ENCODE measurements at places on chromosomes 7 and 10. TPM values are rescaled to one million over a fixed set of nuclear protein-coding genes. Genes with fewer than 3 reads are reported as not detected.
A peak's percentile ranks its signal among the peaks of the same experiment; 100 is the strongest.

CLEC5A gene
- not detected for total RNA-seq

- no peak for DNase-seq
These were observed 191.0 kb downstream of the CAMK1D start for GRCh38 chr10:12540341-12540781.

DNA sequence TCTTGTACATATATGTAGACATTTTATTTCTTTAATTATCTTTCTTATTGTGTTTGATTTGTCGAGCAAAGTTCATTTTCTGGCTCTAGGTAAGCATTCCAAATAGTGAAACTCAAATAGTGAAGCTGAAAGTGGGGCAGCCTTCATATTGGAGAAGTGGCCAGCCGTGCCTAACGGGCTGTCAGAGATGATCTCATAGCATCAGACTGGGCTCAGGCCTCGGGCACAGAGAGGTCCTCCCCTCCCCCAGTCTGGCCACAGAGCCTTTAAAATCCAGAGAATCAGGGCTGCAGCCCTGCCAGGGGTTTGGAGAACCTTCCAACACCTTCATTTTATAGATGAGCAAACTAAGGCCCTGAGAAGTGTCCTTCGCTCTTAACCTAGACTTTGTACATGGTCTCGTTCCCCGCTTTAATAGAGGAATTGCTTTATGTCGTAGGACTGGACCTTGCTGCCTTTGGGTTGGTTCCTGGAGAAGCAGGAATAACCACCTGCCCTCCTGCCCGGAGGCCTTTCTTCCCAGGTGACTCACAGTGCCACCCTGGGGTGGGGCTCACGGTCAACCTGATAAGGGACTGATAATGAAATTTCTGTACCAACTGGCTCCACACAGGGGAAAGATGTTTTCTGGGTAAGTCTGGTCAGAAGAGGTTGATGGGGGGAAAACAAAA is 7.3 kb downstream of the TSPAN15 start:
- peak; percentile 88 for DNase-seq

DNA sequence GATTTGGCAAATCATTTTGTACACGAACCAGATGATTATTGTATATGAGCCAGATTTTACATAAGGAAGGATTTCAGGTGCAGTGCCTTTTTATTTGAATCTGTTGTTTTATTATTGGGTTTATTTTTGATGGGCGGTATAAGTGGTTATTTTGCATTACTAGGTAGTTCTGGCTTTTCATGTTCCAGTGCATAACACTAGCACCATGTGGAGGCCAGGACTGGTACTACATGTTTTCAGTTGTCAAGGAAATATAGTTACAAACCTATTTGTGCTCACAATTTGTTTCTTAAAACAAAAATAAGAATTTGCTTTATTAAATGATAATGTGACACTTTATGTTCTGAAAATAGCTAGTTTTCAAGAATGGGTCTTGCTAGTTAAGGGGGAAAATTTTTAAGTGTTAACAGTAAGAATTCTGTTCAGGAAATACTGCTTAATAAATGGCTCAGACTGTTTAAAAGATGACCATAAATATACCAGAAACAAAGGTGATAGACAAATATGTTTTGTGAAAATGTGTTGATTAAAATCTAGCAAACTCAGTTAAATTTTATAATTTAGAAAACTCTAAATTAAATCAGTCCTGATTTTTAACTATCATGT is 7.1 kb upstream of the SEMA3E start:
- DNase-seq: peak; percentile 16

DNA sequence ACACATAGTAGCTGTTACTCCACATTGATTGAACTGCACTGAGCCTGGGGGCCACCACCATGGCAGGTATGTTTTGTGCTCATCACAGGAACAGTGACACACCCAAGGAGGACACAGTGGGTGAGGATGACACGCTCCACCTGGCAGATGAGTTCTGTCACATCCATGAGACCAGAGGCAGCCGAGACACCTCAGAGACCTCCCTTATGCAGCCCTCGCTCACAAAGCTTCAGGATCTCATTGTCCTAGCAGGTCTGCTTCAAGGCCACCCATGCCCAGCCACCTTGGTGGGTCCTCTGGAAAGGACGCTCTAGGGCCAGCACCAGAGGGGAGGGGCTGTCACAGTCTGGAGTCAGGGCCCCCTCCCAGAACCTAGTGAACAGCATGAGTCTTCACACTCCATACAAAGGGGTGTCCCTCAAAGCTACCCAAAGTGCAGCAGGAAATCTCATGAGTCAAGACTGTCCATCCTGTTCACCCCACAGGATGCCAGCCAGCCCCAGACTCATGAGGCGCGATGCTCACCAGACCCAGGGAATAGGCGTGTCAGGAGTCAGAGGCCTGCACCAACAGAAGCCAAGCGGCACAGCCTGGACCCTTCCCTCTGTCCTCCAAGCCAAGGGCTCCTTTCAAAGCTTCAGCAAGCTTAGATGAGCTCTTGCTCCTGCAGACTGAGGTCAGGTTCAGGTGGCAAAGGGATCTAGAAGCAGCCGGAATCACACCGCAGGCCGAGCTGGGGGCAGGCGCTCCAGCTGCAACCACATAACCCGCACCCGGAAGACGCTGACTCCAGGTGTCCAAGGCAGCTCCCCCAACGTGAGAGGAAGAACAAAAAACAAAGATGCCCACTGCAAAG is 9.6 kb downstream of the FAM53B start:
- no peak for DNase-seq

DNA sequence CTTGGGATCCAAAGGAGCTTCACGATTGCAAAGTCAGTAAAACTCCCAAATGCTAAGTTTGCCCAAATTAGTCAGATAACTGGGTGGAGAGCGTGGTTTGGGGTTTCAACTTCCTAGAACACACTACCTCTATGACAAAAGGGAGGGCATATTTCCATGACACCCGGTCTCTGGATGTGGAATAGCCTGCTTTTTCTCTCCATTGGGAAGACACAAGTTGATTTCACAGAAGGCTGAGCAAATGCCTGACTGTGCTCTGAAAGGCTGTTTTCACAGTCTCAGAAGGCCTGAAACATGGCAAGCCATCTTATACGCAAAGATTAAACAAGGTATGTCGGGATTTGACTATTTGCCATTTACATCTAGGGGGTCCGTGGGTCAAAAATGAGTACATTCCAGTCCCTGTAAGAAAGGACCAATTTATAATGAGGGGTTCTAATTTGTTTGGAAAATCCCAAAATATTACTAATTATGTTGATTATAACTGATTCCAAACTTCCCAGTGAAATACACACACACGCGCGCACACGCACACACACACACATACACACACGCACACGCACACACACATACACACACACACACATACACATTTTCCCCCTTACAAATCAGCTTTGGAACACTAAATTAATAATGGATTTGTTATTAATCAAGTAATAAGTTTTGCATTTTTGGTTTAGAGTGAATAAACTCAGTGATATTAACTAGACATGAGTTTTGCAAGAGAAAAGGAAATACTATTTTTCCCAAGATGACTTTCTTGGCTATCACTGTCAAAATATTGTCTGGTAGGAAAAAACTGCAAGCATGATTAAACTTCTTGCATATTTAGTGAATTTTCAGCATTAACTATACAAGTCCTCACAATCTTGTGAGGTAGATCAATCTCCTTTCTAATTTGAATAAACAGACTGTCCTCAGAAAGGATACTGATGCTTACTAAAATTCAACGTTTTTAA is 105.0 kb downstream of the PRTFDC1 start:
- DNase-seq: no peak

AOC1 gene
- 265 TPM for total RNA-seq

DNA sequence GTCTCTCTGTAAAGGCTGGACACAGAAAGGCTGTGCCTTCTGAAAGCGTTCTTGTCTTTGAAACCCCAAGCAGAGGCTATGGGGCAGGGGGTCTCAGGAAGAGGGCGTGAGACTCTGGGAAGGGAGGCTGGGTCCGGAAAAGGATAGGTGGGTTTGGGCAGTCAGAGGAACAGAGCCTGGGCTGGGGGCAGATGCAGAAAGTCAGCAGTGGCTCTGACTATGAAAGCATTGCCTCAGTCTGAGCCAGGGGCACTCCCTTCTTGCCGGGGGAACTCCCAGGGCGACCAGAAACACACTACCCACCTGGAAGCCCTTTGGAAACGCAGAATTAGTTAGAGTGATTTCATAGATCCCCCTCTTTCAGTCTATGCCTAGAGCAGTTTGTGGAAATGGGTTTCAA is 72.0 kb downstream of the VWA2 start:
- DNase-seq: no peak

CAV2 gene
- total RNA-seq: 4.1 TPM

CTTNBP2 gene
- 4.1 TPM for total RNA-seq

GRIFIN gene
- not detected for total RNA-seq

DNA sequence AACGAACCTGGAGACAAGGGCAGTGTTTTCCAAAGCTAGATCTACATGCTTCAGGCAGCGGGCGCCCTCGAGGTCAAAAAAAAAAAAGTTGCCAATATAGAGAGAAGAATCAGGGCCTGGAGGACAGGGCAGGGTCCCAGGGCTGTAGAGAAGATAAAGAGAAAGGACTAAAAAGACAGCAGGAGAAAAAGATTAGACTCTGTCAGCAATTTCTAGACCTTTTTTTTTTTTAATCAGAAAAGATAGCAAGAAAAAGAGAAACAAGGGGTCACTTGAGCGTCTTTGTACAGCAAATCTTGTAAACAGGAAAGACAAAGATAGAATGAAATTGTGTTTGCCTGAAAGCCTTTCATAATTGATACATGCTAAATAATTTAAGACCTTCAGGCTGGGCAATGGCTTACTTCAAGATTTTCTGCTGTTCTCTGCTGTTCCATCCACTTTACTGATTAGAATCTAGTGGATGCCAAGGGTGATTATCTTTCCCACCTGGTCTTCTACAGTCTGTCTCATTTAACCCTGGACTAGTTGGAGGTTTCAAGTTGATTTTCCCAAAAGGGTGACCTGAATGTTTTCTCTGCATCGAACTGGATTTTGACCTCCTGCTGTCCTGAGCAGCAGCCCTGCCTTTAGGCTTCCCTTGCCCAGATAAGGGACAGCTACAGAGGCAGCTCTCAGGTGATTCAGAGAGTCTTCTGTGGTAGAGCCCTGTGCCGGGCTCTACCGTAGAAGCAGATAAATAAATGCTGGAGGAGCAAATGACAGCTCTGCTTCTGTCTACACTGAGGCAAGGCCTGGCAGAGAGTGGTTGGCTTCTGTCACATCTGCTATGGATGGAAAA is 5.1 kb downstream of the LMOD2 start:
- DNase-seq: no peak

- DNase-seq: peak; percentile 1
These were observed 9.6 kb downstream of the MYO1G start for GRCh38 chr7:44969049-44969700.

GRCh38 chr10:66924674-66925345 is 1.0 kb upstream of the LRRTM3 start:
- no peak for DNase-seq

SPDYE17 gene
- not detected for total RNA-seq

GRCh38 chr10:62634576-62634975 is 169.9 kb upstream of the ADO start:
- no peak for DNase-seq

DNA sequence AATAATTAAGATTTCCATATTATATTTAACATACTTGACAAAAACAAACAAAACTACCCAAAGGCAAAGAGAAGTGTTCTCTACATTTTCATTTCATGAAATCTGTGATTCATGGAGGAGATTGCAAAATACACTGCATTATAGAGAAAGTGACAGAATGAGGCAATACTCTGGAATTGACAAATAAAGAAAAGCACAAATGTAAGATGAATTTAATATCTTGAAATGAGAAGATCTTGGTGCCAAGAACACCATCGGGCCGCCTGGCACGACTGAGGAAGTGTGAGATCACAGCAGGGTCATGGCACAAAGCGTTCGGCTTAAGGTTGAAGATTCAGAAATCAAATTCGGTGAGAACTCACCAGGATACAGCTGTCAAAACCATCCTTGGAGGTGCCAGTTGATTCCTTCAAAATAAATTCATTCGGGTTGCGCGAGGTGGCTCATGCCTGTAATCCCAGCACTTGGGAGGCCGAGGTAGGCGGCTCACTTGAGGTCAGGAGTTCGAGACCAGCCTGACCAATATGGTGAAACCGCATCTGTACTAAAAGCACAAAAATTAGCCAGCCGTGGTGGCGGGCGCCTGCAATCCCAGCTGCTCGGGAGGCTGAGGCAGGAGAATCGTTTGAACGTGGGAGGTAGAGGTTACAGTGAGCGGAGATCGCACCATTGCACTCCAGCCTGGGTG is 174.0 kb upstream of the PFKP start:
- DNase-seq: no peak

DNA sequence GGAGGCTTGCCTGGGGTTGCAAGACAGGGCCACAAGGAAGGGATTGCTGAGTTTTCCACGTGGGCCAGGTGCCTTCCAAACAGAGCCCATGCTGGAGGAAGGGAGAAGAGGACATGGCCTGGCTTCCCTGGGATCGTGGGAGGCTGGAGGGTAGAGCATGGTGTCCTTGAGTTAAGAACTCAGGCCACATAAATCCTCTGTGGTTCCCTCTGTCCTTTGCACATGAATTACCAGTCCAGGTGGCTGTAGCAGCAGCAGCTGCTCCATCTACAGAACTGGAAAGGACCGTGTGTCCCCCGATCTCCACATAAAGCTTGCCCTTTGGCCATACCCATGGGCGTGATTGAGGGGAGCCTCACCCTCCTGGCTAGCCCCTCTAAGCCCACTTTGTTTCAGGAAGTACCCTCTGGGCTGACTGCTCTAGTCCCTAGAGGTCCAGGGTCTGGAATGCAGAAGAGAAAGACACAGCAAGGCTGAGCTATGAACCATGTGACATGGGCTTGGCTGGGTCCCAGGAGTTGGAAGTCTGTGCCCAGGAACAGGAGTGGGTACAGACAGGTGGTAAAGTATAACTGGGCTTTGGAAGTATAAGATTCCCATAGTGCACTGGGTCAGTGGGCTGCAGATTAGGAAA is 84.9 kb downstream of the C10orf105 start:
- peak; percentile 60 for DNase-seq

DNA sequence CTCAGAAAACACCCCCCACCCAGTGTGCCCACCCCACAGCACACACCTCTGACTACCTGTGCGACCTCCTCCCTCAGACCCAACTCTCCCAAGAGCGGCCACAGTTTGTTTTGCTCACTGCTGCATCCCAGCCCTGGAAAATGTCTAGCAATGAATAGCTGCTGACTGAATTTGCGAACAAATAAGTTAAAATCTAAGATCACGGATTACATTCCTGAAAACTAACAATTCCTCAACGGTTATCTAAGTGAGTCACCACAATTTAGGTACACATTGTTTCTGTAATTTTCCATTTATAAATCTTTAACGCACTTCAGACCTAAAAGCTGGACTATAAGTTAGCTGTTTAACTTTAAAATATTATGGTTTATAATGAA is 235.2 kb downstream of the ZMYND11 start:
- no peak for DNase-seq

DNA sequence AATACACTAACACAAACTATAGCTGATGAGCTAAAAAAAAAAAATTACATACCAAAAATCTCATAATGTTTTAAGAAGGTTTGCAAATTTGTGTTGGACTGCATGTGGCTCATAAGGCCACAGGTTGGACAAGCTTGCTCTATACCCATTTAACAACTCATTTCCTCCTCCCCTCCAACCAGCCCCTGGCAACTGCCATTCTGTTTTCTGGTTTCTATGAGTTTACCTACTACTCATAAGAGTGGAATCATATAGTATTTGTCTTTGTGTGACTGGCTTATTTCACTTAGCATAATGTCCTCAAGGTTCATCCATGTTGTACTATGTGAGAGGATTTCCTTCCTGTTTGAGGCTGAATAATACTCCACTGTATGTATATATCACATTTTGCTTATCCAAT is 100.4 kb upstream of the ARHGAP21 start:
- no peak for DNase-seq

Measured in transverse colon (tissue), 4 donors.